ENCODE measurements at places on chromosomes 7 and 10.
A peak's percentile ranks its signal among the peaks of the same experiment; 100 is the strongest.

GRCh38 chr7:128814499-128814898 is 15.7 kb upstream of the FLNC start:
- DNase-seq: no peak

DNA sequence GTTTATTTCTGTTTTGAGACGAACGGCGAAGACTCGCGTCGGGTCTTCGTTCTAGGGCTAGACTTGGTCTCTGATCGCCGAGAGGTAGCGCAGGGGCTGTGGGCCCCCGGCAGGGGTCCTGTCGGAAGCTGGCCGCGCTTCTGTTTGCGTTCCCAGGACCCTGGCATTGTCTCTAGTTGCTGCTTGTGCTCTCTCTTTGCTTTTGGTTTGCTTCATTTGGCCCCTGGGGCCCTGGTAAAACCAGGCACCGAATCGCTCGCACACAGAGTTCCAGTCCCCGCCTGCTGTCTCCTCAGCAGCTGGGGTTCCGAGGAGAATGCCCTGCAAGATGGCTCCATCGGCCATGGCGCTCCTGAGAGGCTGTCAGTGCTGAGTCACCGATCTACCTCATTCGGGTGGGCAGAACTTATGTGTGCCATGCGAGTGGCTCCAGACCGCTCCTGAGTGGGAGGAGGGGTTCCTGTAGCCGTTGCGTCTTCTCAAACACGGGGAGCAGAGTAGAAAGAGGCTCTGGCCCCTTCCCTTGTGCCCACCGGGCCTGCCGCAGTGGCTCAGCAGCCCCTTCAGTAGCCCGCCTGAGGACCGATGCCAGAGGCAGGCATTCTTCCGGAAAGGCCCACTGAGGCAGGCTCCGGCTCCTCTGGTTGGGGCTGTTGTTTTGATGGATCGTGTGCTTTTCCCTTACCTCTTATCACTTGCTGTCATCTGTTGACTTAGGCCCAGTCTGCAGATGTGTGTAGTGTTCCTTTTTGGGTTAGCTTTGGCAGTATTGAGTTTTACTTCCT is 826 bp downstream of the CHPF2 start:
- peak; percentile 55 for DNase-seq

- no peak for DNase-seq
These were observed 33.3 kb upstream of the XPNPEP1 start for GRCh38 chr10:109956454-109957091.

GRCh38 chr10:101617102-101617823 is 29.1 kb downstream of the DPCD start:
- DNase-seq: no peak

GRCh38 chr10:27997865-27998177 is 1.1 kb downstream of the ODAD2 start:
- DNase-seq: no peak

DNA sequence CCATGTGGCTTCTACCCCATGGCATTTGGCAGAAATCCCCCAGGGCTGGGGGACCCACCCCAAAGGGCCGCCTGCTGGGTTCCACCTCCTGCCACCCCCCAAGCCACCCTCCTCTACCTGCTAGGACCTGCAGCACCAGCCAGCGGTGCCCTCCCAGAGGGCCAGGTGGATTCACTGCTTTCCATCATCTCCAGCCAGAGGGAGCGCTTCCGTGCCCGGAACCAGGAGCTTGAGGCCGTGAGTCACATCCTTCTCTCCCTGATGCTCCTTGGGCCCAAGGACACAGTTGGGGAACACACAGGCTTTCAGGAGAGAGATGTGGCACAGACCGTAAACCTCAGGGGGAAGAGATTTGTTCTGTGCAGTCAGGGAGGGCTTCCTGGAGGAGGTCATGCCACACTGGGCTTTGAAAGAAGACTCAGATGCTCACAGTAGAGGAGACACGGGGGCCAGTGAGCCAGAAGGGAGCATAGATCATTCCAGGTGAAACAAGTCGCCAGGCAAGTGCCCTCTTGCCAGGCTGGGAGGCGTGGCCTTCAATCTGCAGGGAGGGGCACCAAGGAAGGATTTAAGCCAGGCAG is 11.5 kb upstream of the SH2B2 start:
- no peak for DNase-seq
